ENCODE measurements at places on chromosomes 2 and 18. TPM values are rescaled to one million over a fixed set of nuclear protein-coding genes. Genes with fewer than 3 reads are reported as not detected.

DNAH6 gene
- total RNA-seq: 0.36 TPM

AFF3 gene
- total RNA-seq: 4.3 TPM

MROH2A gene
- total RNA-seq: not detected

STK17B gene
- total RNA-seq: 140 TPM

IL1RN gene
- total RNA-seq: not detected

SLC9A4 gene
- not detected for total RNA-seq

KCNG2 gene
- total RNA-seq: not detected

SLC4A3 gene
- 2.5 TPM for total RNA-seq

CTNNA2 gene
- total RNA-seq: 0.29 TPM

WIPF1 gene
- total RNA-seq: 17.7 TPM

EFR3B gene
- total RNA-seq: 0.88 TPM

ATAD2B gene
- 18.0 TPM for total RNA-seq

ADRA2B gene
- total RNA-seq: under 0.01 TPM

R3HDM1 gene
- total RNA-seq: 12.3 TPM

COL4A4 gene
- 0.36 TPM for total RNA-seq

TRIM43B gene
- not detected for total RNA-seq

ASAP2 gene
- total RNA-seq: 66.2 TPM

BBS5 gene
- 5.8 TPM for total RNA-seq

BOLA3 gene
- total RNA-seq: 17.7 TPM

RGPD4 gene
- not detected for total RNA-seq

RAX gene
- not detected for total RNA-seq

RAB6C gene
- total RNA-seq: not detected

MAP3K19 gene
- not detected for total RNA-seq

MEIS1 gene
- 15.9 TPM for total RNA-seq

SERPINB7 gene
- 0.36 TPM for total RNA-seq

DBI gene
- 65.1 TPM for total RNA-seq

CIB4 gene
- not detected for total RNA-seq

ALK gene
- under 0.01 TPM for total RNA-seq

IL37 gene
- total RNA-seq: not detected

HK2 gene
- 76.4 TPM for total RNA-seq

TANK gene
- total RNA-seq: 127 TPM

GULP1 gene
- 23.0 TPM for total RNA-seq

ACVR1 gene
- total RNA-seq: 52.5 TPM

TACR1 gene
- total RNA-seq: 0.29 TPM

GPR17 gene
- total RNA-seq: not detected

IL36A gene
- not detected for total RNA-seq

PROM2 gene
- 0.36 TPM for total RNA-seq

PID1 gene
- total RNA-seq: 11.8 TPM

All from osteoblast (primary cell).